ENCODE measurements at places on chromosomes 4 and X.

- DNase-seq, result peak; percentile 29
Measured at GRCh38 chr4:27084685-27085361, 224.2 kb downstream of the STIM2 start.

DNA sequence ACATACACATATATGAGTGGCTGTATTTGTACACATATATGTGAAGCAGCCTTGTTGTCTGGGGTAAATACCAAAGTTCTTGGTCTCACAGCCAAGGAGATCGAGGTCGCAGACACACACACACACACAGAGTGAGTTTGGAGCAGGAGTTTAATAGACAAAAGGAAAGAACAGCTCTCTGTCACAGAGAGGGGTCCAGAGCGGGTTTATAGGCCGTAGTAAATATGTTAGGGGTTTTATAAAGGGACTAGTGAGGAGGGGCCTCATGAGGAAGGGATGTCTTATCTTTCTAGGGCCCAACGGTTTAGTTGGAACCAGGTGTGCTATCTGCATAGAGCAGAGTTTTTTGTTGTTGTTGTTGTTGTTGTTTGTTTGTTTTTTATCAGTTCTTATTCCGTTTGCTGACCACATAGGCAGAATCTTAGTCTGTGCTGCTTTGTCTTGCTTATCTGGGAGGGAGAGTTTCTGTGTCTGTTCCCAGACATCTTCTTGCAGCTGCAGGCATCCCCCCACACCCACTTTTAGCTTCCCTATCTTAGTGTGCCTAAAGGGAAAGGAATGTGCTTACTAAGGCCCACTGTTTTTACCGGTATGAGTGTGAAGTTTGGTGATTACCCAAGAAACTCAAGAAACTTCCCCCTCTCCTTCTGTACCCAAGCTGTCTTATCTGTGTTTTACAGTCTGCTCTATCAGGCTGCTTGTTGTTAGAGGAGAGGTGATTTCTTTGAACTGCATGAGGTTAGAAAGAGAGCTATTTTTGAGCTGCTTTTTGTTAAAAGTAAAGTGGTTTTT lies 91.9 kb downstream of the TENT5D start:
- no peak for DNase-seq

DNA sequence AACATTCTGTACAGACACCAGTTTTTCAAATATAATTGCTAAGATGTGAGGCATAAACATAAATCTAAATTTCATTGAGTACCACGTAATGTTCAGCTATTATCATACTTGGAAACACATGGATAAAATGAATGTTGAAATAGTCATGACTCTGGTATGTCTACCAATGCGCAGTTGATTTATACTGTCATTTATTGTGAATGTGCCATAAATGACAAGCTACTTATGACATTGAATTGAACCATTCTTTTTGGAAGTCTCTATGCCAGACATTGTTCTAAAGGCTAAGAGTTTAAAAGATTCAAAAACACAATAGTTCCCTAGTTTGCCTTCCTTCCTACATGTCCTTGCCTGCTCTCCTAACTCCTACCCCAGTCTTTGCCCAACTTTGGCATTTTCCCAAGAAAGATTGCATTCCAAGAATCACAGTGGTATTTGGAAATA lies 96.6 kb upstream of the DMD start:
- DNase-seq, result no peak

DNA sequence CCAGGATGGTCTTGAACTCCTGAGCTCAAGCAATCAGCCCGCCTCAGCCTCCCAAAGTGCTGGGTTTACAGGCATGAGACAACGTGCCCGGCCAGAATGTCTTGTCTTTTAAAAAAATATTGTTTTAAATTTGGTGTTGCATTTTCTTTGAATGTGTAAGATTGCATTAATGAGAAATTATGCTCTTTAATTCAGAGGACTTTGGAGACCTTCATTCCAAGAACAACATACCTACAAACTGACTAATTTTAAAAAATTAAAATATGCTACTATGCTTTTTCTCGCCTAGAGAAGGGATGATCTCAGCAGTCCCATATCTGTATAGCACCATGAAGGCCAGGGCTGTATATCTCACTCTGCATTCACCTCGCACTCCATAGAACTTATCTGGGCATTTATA lies 204.3 kb upstream of the SLC7A11 start:
- DNase-seq, result no peak

DNA sequence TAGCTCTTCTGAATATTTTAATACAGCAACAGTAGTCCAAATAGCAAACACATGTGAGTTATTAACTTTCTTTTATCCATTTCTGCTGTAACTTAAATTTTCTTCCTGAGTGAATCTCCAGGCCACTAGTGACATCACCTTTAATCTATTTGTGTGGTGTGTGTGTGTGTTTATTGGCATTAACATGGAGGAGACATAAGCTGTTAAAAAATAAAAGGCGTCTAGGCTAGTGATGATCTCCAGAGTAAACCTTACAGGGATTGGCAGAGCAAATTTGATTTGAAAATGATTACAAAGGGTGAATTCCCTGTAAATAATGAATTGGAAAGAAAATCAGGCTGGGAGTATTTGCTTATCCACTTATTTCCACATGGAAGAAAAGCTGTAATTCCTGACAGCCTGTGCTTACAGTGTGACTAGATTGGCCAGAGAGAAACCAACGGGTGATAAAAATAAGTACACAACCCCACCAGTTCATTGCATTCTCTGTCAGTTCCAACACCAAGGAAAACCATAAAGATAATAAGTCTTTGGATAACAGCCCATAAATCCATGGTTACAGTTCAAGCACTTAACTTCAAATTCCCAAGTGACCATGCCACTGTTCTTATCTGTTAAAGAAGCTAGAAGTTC lies 186.1 kb downstream of the ENOX2 start:
- no peak for DNase-seq

GRCh38 chrX:44261286-44261685 lies 82.2 kb downstream of the EFHC2 start:
- DNase-seq, result no peak

DNA sequence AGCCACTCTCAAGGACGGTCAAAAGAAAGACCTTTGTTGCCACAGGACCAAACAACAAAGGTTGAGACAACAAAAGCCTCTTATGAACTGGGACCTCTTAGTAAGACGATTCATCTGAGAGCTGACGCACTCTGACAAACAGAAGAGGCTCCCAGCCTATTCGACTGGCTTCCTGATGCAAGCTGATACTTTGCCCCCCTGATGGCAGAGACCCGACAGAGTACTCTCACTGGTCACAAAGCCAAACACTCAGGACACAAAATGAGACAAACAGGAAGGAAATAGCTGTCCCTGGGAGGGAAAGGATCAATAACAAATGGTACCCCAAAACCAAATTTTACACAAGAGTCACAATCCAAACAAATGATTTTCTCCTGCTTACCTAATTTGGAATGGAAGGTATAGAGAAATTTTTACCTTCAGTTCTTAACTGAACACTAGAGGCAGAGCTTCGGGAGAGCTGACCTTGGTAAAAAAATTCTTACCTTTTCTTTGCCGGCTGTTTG lies 75.2 kb upstream of the PLAC8 start:
- DNase-seq, result no peak

GRCh38 chr4:185346975-185347601 lies 48.6 kb downstream of the LRP2BP start:
- no peak for DNase-seq

GRCh38 chr4:1973218-1973617 lies 35.6 kb downstream of the NELFA start:
- DNase-seq, result no peak

GRCh38 chr4:108804648-108805273 lies 41.9 kb upstream of the ETNPPL start:
- DNase-seq, result no peak

DNA sequence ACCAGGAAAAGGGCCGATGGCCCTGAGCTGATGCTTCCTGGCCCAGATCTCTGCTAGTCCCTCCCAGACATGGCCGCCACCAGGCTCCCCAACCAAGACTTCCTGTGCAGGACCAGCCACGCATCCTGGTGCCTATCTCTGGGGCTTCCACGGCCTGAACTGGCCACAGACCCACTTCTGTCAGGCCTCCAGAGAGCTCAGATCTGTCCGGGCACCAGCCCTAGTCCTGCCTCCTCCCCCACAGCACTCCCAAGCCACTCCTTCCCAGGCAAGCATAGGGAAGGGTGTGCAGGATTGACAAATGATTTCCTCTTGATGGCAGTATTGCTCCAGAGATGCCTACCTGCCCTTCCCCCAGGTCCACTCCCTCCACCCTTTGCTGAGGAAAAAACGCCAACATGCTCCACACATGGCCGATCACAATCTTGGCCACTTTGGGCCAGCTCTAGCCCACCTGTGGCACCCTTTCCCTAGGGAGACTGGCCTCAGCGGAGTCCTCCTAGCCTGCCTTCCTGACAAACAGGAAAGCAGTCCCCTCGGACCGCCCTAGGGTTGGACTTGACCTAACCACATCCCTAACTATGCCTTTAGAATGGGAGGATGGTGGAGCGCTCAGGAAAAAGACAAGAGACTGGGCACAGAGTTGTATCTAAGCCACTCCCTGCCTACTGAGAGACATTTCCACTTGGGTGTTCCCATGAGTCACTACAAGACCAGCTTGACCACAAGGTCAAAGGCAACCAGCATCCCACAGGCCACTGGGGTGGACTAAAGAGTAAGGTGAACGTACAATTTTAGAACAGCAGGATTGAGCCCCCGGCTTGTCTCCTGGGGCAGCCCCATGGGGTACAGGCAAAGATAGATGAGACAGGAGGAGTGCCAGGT lies 277.5 kb upstream of the AGTR2 start:
- DNase-seq, result peak; percentile 76

- DNase-seq, result no peak
Measured at GRCh38 chr4:26763648-26764047, 97.0 kb upstream of the STIM2 start.

DNA sequence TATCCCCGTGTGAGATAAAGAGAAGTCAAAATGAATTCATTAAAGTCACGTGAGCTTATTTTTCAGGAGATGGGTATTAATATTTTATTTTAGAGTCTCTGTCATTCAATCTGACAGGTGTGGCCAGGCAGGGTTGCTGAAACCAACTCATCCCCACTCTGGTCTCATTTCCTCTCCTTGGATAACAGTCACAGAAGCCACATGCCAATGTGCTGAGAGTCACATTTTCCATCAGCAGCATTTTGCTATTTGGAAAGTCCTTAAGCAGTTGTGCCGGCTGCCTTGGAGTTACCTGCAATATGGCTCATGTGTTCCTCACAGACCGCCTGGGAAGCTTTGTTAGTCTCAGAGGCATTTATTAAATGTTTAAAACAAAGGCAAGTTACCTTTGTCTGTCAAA lies 302.3 kb downstream of the DCHS2 start:
- DNase-seq, result no peak

GRCh38 chr4:137558951-137559350 lies 26.7 kb upstream of the PCDH18 start:
- no peak for DNase-seq

DNA sequence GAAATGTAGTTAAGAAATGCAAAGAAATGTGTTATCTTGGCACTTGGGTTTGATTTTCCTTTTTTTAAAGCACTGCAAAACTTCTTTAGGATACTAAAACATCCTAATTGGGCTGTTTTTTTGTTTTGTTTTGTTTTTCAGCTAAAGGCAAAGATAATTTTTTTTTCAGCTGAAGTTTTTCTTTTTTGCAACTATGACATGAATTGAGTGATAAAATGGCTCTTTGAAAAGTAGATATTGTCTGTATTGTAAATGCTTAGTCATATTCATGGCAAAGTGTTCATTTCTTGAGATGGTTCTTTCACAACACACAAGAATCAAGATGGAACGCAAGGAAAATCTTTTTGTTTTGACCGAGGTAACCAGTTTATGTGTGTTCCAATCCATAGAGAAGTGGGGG lies 35.1 kb downstream of the KLF3 start:
- no peak for DNase-seq

DNA sequence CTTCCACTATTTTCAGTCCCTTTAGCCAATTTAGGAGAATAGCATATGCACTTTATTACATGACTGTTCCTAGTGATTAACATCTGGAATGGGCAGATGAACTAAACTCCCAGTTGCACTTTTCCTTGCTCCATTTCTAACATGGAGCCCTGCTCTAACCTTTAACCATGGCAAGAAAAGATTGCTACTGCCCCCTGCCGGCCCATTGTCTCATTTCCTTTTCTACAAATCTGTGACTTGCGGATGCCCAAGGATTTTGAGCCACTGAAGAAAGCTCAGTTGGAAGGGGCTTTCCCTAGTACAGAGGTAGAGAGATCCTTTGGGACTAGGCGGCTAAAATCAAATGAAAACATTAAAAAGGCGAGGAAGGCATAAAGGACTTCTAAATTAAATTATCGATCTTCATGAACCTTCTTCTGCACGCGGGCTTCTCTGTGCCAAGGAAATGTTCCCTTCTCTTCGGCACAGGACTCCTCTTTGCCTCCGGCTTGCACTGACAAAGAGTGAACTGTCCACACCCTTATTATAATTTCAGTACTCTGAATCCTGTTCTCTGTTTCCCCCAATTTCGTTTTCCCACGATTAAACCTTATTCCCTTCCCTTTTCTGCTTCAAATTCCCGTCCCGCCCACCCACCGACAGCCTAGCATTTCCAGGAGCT lies 577 bp upstream of the GLRA2 start:
- peak; percentile 83 for DNase-seq

GRCh38 chr4:8394061-8394519 lies 46.4 kb downstream of the ACOX3 start:
- DNase-seq, result no peak

DNA sequence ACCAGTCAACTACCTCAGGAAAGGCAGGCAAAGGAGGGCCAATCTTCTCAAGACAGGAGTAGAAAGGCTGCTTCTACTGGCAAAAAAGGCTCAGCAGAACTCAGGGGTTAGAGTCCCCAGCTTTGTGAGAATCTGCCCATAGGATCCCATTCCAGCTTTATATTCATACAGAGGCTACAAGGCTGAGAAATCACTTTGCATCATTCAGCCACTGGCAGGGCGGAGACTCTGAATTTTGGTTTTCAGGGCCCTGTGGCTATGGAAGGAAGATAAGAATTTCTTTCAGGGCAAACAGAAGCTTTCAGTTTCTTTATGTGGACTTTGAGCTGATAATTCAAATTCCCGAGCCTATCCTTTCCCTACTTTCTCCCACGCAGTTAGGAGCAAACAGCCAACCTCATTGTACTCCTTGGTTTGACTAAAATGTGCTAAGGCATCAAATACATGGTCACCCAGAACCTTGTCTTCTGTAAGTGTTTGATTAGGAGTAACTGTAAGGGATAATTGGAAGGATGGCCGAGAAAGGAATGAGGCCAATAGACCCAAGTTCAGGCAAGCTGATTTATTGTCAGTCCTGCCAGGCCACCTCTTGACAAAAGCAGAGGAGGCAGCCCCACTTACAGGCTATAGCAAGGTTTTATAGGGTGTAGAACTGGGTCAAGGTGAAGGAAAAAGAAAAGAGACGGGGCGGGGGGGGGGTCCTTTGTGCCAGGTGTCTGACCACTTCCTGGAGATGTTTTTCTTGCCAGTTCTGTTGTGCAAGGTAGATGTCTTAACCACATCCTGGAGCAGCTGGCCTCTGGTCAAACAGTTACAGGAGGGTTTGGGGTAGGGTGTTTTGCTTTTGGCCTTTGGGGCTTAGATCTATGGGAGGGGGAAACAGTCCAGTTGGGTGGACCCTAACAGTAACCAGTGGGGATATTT lies 165.3 kb upstream of the PPP1R2C start:
- DNase-seq, result no peak

DNA sequence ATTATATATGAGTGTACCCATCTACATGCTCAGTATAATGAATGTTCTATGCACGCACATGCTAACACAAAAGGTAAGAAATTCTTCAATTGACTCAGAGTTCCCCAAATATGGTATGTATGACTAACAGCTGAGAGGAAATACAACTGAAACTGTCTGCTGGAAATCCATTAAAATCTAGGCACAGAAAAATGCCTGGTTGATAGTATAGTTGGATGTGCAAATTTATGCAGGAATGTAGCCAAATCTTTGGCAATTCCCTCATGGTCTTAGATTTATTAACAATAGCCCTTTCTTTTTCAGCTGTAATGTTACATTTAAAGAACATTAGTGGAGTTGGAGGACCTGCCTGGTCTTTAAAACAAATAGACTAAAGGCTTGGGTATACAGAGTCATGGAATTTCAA lies 5.5 kb downstream of the CAMK2D start:
- DNase-seq, result peak; percentile 46

All from cerebellar cortex (tissue), 1 donor.